ENCODE measurements at places on chromosomes 7 and 10. TPM values are rescaled to one million over a fixed set of nuclear protein-coding genes. Genes with fewer than 3 reads are reported as not detected.

DNA sequence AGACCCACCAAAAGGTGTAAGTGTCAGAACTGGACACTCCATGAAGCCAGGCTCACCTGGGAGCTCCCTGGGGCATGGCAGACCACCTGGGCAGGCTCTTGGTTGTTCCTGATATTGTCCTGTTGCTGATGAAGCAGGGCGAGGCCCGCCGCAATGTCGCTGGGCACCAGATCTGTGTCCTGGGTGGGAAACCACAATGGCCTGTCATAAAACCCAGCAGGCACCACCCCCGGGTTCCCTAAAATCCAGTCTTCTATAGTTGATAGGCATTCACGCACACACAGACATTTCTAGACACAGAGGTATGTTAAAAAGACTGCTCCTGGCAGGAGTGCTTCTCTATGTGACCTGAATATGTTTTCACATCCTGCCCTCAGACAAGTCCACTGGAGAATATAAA, 15.0 kb downstream of the DAGLB start:
- H3K4me1 ChIP-seq = peaks cover 2% of the 10 kb centered on the region
- no peak overlapping the region for H3K4me3 ChIP-seq
- no peak overlapping the region for H3K27ac ChIP-seq
- no peak for DNase-seq
- peaks cover 23% of the 10 kb centered on the region for H3K36me3 ChIP-seq

Gene CNNM1
- 0.57 TPM for total RNA-seq

Gene HOXA7
- not detected for total RNA-seq

DNA sequence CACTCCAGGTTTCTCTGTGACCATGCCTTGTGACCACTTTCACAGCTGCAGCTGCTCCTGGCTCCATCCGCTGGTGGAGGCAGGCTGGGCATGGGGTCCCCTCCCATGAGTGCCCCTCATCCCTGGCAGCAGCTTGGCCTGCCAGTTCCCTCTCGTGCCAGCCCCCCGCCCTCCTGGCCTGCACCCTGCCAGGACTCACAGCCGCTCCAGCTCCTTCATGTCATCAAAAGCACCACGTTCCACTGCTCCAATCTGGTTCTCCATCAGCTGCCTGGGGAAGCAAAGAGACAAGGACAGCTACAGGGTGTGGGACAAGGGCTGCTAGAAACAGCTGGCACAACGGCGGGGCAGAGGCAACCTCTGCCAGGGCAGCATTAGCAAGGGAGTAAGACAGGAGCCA, 22.6 kb downstream of the SLIT1 start:
- no peaks in the 10 kb centered on the region for H3K27me3 ChIP-seq
- no peaks in the 10 kb centered on the region for H3K36me3 ChIP-seq
- H3K27ac ChIP-seq = no peak overlapping the region
- no peak overlapping the region for H3K4me3 ChIP-seq
- no peaks in the 10 kb centered on the region for H3K4me1 ChIP-seq

DNA sequence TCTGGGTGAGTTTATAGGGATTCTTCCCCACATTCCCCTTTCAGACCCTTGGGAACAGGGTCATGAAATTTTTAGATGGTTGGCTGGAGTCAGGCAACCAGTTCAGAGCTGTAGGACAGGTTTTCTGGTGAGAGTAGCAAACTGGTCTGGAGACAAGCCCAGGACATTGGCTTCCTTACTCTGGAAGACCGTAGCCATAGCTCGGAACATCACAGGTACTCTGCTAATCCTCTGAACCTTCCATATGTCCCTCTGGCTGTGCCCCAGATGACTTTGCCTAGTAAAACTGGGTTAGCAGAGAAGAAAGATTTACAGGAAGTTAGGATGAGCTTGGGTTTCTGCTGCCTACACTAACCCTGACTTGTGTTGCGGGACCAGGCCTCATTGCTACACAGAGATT, 104.5 kb upstream of the MKLN1 start:
- DNase-seq = no peak
- H3K27me3 ChIP-seq = no peaks in the 10 kb centered on the region
- no peak overlapping the region for H3K4me3 ChIP-seq

DNA sequence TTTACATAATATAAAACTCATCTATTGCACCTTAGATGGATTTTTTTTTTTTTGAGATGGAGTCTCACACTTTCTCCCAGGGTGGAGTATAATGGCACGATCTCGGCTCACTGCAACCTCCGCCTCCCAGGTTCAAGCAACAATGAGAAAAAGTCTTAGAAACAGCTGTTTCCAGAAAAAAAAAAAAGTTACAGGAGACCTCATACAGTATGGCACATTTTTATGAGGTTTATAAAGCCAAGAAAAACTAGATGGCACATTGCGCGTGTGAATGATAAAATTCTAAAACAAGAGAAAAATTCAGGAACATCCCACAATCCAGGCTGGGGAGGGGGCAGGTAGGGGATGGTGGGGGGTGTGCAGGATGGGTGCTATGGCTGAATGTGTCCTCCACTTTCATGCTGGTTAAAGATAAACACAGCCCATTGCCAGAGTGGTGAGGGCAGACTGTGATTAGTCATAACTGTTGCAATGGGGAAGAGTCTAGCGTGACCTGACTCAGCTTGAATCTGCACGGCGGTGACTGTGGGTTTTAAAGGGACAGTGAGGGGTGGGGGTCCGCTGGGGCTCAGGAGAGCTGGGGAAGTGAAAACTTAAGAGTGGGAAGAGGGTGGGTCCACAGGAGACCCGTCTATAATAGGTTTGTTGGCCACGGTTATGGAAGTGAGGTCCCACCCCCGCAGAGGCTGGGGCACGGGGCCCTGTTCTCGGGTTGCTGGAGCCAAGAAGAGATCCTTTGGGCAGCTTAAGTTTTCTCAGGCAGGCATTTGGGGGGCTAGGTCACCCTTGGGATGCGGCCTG, 11.9 kb upstream of the LRRC27 start:
- DNase-seq = no peak
- no peaks in the 10 kb centered on the region for H3K4me1 ChIP-seq
- H3K36me3 ChIP-seq = no peaks in the 10 kb centered on the region
- no peaks in the 10 kb centered on the region for H3K27me3 ChIP-seq
- H3K4me3 ChIP-seq = no peak overlapping the region
- no peak overlapping the region for H3K27ac ChIP-seq

Gene BAG3
- 14.6 TPM for total RNA-seq

DNA sequence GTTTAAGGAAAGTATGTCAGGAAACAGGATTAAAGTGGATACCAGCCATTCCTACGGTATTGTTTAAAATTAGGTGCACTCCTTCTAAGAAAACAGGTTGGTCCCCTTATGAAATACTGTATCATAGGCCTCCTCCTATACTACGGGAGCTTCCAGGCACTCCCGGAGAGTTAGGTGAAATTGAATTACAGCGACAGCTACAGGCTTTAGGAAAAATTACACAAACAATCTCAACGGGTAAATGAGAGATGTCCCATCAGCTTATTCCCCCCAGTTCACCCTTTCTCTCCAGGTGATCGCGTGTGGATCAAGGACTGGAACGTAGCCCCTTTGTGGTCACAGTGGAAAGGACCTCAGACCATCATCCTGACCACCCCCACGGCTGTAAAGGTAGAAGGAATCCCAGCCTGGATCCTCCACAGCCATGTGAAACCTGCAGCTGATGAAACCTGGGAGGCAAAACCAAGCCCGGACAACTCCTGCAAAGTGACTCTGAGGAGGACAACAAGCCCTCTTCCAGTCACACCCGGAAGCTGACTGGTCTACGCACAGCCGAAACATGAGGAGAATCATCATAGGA, 25.1 kb upstream of the GHITM start:
- no peaks in the 10 kb centered on the region for H3K4me1 ChIP-seq
- H3K27me3 ChIP-seq = no peaks in the 10 kb centered on the region

Data from H1 (cell line).